ENCODE measurements at places on chromosomes 16 and 17.

DNA sequence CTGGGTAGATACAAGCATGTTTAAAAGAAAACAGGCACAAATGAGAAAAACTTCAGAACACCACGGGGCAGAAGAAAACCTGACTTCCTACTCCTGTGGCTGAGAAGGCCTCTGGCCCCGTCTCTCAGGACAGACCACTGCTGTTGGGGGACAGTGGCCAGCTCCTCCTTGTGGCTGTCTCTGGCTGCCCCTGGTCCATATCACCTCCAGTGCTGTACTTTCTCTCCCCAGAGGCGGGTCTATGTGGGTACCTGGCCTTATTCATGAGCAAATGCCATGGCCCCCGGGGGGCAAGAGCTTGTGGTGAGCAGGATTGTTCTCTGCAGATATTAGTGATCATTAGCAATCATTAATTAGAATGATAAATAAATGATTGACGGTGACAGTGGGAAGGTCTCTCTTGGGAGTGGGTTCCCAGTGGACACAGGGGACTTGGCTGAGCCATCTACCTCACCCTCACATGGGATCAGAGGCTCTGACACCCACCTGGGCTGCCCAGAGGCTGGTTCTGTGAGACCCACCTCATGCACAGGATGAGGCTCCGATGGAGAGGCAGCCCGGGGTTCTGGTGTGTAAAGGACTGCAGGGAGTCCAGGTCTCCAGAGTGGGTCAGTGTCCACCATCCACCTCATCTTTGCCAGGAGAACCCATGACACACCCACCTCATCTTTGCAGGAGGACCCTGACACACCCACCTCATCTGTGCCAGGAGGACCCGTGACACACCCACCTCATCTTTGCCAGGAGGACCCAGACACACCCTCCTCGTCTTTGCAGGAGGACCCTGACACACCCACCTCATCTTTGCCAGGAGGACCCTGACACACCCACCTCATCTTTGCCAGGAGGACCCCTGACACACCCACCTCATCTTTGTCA is 30.6 kb upstream of the CBFA2T3 start:
- DNase-seq = no peak

DNA sequence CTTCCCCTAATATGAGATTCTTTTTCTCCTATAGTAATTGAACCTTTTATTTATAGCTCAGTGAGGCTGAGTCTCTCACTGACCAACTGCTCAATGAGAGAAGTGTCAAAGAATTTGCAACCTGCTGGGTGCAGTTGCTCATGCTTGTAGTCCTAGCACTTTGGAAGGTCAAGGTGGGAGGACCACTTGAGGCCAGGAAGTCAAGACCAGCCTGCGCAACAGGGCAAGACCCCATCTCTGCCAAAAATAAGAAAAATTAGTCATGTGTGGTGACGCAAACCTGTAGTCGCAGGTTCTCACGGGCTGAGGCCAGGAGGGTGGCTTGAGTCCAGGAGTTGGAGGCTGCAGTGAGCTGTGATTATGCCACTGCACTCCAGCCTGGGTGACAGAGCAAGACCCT is 30.9 kb upstream of the CRYBA1 start:
- no peak for DNase-seq

- DNase-seq = no peak
Measured at GRCh38 chr17:20022701-20023100, 13.5 kb downstream of the SPECC1 start.

GRCh38 chr16:87200637-87201036 is 116.6 kb downstream of the C16orf95 start:
- DNase-seq = no peak

- DNase-seq = no peak
Measured at GRCh38 chr17:83161298-83162034, 82.1 kb downstream of the METRNL start.

GRCh38 chr16:61098505-61098904 is 937.7 kb downstream of the CDH8 start:
- no peak for DNase-seq

Measured in stimulated activated CD8-positive, alpha-beta memory T cell treated with anti-CD3 and anti-CD28 coated beads, Interleukin-7, amount 100 ng/mL, for 1 hour (primary cell).